GM23338 (cell line): ENCODE measurements at places on chromosomes 3 and 15. TPM values are rescaled to one million over a fixed set of nuclear protein-coding genes. Genes with fewer than 3 reads are reported as not detected.

GRCh38 chr3:160879859-160880258, 123.8 kb downstream of the PPM1L start:
- DNase-seq, result no peak

The SCN5A gene
- 8.2 and 10.6 TPM in 2 replicates for total RNA-seq

- DNase-seq, result no peak
Observed at GRCh38 chr15:59116141-59116540, 11.2 kb downstream of the CCNB2 start.

DNA sequence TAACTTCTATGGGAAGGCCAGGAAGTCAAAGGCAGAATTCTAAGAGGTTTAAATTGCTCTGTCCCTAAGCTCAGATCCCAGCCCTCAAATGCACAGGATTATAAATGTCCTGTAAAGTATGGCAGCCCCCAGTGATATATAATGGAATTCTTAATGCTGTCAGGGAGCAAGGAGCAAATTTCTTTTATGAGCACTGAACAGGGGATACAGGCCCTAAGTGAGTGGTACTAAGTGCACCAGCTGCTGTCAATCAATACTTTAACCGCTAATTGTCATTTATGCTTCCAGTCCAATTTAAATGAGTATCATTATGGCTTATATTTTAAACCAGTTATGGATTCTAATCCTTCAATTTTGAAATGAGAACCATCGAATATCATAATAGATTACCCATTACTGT, 4.7 kb downstream of the SLC9A9 start:
- DNase-seq, result no peak

DNA sequence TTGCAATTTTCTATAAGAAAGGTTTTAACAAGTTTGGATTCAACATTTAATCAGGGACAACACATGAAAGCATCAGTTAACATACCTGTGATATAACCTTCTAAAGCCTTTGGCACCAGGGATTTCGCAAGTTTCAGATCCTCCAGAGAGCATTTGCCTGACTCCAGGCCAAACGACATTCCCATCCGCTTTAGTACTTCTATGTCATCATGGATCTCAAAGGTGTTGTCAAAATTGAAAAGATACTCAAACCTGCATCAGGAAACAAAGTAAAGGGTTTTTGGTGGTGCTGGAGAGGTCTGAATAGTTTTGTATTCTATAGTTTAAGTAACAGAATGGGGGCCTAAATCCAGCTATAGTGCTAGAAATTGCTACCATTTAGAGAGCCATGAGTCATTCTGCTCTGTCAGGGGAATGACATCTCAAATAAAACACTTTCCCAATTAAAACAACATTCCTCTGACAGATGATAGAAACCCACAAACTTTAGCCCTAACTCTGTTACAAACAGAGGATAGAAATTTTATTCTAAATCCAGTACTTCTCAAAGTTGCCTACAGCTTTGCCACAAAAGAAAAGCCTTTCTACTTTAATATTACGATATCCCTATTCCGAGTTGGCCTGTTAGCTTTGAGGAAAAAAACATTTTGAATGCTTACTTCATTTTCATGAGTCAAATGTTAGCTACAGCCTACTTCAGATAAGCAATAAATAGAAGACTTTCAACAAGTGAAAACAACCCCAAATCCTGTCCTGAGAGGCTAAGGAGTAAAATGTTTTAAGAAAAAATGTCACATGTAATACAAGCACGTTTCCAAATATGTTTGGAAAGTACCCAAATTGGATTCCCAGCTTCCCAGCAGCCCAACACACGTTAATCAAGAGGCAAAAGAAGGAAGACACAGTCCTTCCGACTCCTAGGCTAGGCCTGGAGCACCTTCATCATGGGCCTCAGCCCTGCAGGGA, 83.4 kb downstream of the ATP1B3 start:
- no peak for DNase-seq

- no peak for DNase-seq
Observed at GRCh38 chr3:184348057-184348382, 10.6 kb downstream of the FAM131A start.

DNA sequence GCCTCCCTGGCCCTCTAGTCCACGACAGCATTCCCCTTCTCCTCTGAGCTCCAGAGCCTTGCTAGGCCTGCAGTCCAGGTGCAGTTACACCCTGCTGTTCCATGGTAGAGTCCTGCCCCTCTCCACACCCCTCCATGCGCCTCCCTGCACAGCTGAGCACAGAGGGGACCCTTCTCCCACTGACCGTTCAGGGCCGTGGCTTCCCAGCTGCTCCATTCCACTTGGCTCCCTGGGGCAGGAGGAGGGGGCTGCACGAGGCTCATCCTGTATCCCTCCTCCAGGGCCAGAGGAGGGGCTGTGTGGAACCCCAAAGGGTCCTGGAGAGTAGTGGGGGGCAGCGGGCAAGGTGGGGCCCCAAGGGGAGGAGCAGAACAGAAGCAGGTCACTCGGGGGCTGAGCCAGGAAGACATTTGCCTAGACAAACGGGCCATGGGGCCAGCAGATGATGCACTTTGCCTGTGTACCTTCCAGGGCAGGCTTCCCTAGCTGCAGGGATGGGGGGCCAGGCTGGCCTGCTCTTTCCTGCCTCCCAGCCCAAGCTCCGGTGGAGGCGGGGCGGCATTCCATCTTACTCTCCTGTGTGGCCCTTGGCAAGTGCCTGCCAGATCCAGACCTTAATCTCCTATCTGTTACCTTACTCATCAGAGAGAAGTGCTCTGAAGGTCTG, 20.7 kb upstream of the GOLGA6C start:
- DNase-seq, result no peak

The KAT2B gene
- total RNA-seq, result 1.7 and 4.4 TPM in 2 replicates

DNA sequence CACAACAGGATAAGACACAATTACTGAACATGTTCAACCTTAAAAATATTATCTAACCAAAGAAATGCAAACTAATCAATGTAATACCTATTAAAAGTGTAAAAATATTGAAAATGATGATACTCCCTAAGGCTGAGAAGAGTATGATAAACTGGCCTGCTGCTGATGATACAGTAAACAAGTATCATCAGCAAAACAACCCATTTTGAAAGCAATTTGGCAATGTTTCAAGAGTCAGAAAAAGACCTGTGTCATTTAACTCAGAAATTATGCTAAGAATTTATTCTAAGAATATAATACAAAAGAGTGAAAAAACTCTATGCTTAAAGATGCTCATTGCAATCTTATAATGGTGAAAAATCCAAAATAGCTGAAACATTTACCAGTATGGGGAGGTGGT, 22.1 kb downstream of the CCDC191 start:
- no peak for DNase-seq

- DNase-seq, result peak; percentile 81
Observed at GRCh38 chr3:48661501-48662144, 1.1 kb downstream of the CELSR3 start.

GRCh38 chr3:115760716-115761115, 137.4 kb downstream of the GAP43 start:
- no peak for DNase-seq

The CCR1 gene
- total RNA-seq, result not detected in 2 replicates

GRCh38 chr3:81105789-81106488, 655.5 kb downstream of the GBE1 start:
- no peak for DNase-seq

DNA sequence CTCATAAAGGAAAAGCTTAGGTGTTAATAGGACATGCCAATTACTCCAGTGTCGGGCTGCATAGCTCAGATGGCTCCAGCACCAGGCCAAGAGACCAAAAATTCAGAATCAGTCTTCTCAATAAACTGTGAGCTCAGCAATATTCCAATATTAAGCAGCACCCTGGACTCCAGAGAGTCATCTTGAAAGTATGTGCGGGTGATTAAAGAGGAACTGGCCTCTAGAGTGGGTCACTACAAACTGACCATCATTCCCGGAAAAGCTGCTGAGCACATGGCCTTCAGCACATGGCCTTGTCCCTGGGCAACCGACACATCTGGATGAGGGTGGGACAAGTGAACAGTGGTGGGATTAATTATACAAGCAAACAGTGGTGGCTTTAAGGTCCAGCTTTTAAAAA, 59.0 kb downstream of the MAGI1 start:
- DNase-seq, result no peak

DNA sequence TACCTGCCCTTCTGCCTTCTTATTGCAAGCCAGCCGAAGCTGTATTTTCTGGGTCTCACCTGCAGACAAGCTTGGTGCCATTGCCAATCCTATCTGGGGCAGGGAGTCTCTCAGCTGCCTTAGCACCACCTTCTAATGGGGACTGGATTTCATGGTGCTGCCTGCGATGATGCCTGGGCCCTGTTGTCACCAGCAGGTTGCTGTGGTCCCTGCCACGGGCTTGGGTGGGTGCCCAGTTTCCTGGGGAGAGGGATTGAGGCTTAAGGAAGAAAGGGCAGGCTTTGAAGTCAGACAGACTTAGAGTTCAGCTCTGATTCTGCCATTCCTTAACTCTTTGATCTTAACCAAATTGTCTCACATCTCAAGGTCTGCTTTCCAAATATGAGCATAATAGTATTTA, 87.4 kb upstream of the CD96 start:
- DNase-seq, result no peak

The GOLGA6L7 gene
- total RNA-seq, result not detected in 2 replicates

- DNase-seq, result peak; percentile 93
Observed at GRCh38 chr3:112111785-112112402, 21.2 kb downstream of the GCSAM start.

The ADAMTS9 gene
- total RNA-seq, result 0.31 and 0.54 TPM in 2 replicates

GRCh38 chr3:39757307-39757706, 52.1 kb upstream of the MYRIP start:
- DNase-seq, result no peak

GRCh38 chr15:31467361-31467760, 140.7 kb downstream of the KLF13 start:
- no peak for DNase-seq

The TRANK1 gene
- 6.7 and 7.1 TPM in 2 replicates for total RNA-seq

The LSG1 gene
- 44.5 and 57.1 TPM in 2 replicates for total RNA-seq

The AHSG gene
- 0.10 TPM in 1 of 2 replicates, not detected in the other for total RNA-seq

DNA sequence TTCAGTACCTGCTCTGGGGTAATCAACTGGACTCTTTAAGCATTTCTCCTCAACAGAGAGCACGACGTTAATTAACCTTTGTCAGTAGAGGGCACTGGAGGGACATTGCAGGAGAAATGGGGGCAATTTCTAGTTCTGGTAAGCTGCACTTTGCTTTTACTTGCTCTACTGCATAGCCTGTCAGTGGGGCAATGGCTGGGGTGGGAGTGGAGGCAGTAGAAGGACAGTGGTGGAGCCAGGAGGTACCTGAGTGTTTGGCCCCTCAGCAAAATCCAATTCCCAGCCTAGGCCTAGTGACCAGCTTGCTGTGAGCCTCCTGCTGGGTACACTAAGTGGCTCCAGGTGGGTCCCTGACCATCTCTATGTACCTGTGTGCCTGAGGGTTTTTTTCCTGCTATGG, 18.3 kb upstream of the MED12L start:
- peak; percentile 79 for DNase-seq

GRCh38 chr3:106963442-106963841, 413.8 kb upstream of the CCDC54 start:
- DNase-seq, result no peak

DNA sequence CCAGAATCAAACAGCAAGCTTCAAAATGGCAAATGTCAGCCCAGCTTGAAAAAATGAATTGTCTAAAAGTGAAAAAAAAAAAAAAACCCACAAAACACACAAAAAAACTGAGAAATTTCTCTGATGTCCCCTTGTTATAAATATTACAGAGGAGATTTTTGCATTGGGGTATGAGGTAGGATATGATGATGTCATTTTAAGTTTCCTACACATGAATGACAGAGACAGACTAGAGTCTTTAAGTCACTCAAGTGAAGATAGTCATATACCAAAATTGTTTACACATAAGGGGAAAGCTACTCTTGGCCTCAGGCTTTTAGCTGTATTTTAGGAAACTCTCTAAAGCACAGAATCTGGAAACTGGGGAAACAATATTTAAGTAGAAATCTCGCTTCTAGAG, 32.9 kb downstream of the TIMP4 start:
- DNase-seq, result no peak

The ALDH1A2 gene
- total RNA-seq, result 0.80 TPM in 1 of 2 replicates, not detected in the other

DNA sequence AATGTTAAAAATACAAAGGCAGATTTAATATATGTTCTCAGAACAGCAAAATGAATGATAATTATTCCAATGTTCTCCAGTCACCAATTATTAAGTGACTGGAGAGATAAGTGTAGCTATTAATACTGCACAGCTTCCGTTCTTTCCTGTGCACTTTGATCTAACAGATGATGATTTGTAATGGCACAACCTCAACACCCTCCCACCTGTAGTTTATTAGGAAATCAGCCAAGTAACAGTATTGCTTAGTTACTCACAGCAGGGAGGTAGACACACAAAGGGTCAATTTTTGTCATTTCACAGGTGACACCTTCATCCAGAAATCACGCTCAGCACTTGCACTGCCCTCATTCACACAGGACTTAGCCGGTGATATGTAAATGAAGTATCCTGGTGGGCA, 688.1 kb downstream of the EPHA3 start:
- DNase-seq, result no peak

DNA sequence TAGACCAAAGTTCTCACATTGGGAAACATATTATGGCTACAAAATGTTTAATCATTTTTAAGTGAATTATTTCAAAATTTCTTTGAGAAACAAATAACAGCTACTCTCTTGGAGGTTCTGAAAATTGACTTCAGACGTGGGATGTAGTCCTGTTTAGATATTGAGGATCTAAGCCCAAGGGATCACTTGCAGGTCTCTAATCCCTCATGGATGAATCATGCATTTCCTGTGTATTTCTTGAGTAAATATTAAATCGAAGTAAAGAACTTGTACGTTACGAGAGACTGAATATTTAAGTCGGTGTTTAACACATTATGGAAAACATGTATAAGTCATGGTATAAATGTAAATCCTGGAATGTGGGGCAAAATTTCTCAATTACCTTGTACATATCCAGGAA, 119.8 kb downstream of the EPHA3 start:
- DNase-seq, result no peak

- no peak for DNase-seq
Observed at GRCh38 chr3:98954242-98954641, 52.7 kb upstream of the DCBLD2 start.

GRCh38 chr15:88057836-88058235, 198.7 kb downstream of the NTRK3 start:
- DNase-seq, result no peak

DNA sequence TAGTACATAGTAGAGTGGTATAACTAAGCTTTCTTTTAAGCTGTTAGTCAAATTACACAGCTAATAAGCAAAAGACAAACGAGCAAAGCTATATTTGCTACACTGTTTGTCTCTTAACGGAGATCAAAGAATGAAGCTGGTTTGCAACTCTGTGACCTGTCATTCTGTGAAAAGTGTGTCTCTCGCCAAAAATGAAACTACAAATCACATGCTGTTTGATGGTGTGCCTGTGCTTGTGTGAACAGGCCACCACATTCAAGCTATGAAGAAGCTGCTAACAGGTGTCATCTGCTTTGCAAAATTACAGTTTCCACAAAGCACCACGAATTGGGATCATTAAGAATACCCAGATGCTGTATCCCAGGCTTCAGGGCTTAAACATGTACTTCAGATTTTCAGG, 667.8 kb upstream of the NAALADL2 start:
- DNase-seq, result no peak

DNA sequence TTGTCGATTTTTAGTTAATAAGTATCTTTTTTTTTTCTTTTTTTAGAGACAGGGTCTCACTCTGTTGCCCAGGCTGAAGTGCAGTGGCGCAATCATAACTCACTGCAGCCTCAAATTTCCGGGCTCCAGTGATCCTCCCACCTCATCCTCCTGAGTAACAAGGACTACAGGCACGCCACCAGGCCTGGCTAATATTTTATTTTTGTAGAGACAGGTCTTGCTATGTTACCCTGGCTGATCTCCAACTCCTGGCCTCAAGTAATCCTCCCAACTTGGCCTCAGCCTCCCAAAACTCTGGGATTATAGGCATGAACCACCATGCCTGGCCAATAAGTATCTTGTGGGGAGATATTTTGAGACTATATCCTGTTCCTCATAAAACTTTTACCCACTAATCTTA, 29.4 kb upstream of the ARID3B start:
- no peak for DNase-seq

- no peak for DNase-seq
Observed at GRCh38 chr15:81000144-81000623, 539 bp upstream of the TLNRD1 start.
